ENCODE measurements at places on chromosomes 1 and 21.

DNA sequence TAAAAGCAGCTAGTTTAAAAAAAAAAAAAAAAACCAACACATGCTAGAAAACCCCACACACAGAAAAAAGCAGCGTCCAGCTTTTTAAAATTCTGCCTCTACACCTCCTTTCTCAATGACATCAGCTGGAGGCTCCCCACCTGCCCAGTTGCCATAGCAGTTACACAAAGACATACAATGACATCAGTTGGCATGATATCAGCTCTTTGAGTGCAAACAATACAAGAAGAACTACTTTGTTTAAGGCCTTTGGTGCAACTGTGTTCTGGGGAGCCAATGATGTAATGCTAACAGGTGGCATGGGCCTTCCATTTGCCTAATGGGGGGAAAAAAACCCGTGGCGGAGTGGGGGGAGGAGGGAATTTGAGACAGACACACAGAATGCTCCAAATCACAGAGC is 32.9 kb downstream of the DUSP10 start:
- peak; percentile 41 for DNase-seq

DNA sequence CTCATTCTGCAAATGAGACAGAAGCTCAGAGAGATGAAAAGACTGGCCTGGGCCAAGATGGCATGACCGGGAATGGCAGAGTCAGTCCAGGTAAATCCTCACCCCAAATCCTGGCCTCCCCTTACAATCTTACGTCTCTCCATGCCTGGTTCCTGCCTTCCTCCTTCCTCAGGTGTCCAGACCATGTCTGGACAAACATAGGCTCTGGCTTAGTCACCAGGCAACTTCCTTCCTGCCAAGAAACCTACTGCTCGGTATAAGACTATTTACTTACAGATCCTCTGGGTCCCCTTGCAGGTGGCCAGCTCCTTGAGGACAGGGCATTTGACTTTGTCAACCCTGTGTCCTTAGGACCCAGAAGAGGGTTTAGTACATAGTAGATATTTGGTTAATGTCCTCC is 69.4 kb upstream of the ROR1 start:
- no peak for DNase-seq

DNA sequence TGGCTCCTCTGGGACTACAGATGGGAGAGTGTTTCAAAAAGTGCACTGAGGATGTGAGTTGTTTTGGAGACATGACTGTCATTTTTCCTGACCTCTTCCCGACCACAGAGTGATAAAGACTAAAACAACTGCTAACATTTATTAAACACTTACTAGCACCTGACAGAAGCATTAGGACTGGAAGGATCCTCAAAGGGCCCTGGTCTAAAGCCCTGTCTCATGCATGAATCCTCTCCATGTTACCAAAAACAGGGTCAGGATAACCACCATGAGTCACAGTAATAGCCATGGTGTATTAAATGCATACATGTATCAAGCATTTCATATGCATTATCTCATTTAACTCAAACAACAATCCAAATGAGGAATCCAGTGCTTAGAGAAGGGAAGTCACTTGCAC is 11.5 kb downstream of the CYB5RL start:
- no peak for DNase-seq

DNA sequence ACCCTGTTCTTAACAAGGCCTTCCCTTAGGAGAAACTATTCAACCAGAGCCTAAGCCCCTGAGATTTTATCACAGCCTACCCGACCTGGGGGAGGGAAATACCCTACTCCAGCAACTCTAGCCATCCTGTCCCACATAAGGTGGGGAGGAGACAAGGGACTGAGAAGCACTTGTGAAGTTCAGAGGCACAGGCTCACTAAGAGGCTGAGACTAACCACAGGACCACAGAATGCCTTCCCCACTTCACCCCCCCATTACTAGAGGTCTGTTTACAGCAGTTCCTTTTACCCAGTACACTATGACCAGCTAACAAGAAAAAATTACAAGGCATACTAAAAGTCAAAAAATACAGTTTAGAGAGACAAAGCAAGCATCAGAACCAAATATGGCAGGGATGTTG is 86.8 kb downstream of the TEX35 start:
- DNase-seq = no peak

DNA sequence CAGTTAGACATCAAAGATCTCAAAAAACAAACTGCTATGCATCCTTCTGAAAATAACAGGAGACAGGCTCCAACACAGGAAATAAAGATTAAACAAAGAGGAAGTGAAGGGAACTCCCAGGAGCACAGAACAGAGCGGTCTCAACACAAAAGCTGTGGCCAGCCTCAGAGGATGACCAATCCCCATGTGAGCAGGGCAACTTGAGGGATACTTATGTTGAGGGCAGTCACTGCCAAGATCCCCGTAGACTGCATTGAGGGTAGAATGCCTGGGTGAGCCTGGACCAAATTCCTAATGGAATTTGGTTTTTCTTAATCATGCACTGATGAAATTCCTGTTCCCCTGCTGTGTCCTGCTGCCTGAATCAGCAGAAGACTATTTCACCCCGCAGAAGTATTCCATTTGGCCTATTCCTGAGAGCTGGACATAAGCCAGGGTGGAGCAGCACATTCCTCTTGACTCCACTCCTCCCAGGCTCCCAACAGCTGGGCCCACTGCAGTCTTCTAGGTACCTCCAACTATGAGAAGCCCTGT is 49.0 kb downstream of the JAK1 start:
- DNase-seq = no peak

DNA sequence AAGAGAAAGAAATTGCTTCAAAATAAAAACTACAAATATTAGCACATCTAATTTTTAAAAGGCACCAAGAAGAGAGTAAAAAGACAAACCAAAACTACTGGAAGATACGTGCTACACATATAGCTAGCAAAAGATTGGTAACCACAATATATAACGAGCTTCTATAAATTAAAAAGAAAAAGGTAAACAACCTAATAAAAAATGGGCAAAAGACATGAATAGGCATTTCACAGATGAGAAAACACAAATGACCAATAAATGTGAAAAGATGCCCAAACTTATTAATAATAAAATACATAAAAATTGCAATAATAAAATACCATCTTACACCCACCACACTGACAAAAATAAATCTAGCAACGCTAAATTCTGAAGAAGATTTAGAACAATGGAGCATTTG is 26.2 kb downstream of the LEMD1 start:
- DNase-seq = no peak

DNA sequence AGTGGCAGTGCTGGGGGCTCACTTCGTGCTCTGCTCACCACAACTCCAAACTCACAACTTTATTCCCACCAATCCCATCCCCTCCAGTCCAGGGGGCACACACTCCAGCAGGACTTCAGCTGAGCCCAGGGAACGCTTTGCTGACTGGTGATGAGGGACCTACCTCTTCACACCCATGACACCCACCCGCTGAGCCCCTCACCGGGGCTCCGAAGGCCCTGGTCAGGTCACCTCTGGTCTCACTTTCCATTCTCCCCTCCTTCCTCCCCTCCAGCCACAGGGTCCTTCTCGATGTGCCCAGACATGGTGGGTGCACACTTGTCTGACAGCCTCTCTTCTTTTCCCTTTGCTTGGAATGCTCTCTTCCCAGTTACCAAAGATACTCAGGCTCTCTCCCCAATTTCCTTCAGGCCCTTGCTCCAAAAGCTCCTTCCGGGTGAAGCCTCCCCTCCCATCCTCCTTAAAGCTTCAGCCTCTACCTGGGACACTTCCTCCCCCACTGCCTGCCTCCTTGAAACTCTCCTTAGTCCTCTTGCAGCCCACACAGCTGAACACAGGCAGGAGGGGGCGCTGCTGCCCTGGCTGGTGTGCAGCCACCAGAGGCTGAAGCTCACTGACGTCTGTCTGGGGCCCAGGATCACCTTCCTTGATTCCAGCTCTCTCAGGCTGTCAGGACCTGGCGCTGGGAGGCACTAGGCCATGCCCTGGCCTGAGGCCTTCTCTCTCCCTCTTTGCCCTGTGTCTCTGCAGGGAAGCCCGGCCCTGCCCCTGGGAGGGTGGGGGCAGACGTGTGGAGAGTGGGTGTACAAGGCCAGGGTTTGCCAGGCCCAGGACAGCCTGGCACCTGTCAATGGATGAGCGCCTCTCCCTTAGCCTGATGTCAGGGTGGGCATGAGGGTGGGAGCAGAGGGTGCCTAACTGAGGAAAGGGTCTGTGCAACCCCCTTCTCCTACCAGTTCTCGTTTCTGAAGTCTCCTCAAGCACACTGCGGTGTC is 1.6 kb downstream of the KCNE1 start:
- DNase-seq = no peak

DNA sequence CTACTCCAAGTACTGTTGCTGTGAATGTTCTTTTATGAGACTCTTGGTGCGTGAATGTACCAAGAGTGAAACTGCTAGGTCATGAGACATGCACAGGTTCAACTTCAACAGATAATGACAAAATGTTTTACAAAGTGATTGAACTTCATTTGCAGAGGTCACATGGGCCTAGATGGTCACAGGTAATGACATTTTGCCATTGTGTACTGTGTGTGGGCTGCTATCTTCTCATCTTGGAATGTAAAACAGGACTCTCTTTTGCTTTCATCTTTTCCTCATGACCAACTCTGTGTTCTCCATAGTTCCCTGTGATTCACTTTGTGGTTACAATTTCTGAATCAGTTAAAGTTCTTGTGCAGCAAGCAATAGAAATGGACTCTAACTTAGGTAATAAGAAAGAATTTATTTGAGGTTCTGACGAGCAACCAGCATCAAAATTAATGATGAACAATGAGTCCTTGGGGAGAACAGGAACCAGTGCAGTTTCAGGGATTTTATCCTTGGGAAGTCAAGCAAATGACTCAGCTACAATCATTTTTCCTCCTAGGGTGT is 16.2 kb upstream of the TSNAX start:
- no peak for DNase-seq

- no peak for DNase-seq
Observed at GRCh38 chr1:95371666-95372282, 137.8 kb downstream of the RWDD3 start.

DNA sequence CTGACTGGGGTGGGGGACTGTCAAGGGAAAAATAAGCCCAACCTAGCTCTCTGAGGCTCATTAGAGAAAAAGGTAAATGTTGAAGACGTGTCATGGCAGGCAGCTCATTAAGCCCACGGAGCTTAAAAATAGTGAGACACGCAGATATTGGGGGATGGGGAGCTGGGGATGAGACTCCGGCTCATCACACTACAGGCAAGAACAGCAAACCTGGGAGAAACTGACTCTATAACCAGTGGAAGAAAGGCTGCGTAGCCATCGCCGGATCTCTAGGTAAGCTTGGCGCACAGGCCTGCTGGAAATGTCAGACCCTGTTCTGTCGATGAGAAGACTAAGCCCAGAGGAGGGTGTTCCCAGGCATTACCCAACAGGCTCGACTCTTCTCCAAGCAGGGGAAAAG is 78.0 kb downstream of the SYT2 start:
- no peak for DNase-seq

- DNase-seq = no peak
Observed at GRCh38 chr1:200206761-200207160, 179.3 kb downstream of the NR5A2 start.

DNA sequence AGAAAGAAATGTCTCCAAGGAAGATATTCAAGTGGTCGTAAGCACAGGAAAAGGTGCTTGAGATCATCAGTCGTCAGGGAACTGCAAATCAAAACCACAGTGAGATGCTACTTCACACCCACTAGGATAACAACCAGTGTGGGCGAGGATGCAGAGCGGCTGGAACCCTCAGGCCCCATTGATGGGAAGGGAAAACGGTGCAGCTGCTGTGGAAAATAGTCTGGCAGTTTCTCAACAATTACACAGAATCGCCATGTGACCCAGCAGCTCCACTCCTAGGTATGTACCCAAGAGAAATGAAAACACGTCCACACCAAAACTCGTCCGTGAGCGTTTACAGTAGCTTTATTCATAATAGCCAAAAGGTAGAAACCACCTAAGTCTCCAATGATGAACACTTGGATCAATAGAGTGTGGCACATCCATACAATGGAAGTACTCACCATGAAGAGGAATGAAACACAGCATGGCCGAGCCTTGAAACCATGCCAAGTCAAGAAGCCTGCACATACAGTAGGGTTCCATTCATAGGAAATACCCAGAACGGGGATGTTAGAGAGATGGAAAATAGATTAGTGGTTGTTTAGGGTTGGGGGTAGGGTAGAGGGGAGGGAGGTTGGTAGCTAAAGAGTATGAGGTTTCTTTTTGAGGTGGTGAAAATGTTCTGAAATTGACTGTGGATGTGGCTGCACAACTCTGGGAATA is 6.1 kb downstream of the DFFB start:
- no peak for DNase-seq

DNA sequence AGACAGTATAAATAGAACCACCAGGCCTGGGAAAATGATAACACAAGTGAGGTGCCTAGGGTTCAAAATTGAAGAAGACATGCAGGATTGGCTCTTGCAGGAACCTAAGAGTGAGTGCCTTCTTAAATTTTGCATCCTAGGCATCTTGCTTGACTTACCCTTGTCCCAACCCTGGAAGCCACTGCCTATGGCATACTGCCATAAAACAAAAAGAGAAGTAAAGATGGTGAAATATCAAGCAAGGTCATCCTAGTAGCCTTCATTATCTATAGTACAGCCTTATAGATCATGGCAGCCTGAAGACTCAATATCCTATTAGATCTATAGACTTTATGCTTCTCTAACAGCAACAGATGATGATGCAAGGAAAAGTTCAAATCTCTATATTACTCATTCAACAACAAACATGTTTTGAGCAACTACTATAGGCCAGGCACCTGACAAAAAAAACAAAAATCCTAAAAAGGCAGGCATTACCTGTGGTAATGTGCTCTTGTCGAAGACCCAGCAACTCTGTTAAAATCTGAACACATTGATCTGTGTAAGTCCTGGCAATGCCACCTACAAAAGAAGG is 6.3 kb downstream of the AP4B1 start:
- no peak for DNase-seq

DNA sequence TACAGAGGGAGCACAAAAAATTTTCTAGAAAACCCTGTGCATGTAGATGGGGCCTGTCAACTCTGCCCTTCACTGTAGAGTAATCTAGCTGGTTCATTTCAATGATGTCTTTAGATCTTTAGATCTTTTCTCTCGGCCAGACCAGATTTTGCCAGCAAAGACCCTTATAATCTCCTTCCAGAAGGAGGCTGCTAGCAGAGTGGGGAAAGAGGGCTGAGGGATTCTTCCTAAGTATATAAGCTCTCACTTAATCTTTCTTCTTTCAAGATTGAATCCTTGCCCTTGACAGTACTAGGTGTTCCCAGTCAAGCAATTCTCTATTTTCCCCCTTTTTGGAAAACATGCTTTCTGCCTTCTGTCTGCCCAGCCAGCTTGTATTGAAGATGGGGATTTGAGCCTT is 34.3 kb downstream of the BCAS2 start:
- DNase-seq = no peak
